Hippocampal formation (tissue), 2 donors: ENCODE measurements at places on chromosomes 12 and 14.

DNA sequence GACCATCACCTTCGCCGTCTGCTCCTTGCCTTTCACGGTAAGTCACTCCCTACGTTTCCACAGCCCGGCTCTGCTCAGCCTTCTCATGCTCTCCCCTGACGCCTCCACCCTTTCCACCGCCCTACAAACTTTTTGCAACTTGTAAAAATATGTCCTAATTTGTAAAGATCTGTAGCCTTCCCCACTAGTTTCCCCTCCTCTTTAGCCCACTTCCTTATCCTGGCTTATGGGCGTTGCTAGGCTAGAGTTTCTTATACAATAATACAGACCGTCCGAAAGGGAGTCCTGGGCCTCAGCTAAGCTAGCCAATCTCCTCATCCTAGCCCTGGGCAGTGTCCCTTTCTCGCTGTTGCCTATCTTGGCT, 1.2 kb downstream of the PTGER2 start:
- no peak for DNase-seq

- no peak for DNase-seq
Observed at GRCh38 chr12:4153343-4153892, 120.1 kb upstream of the CCND2 start.

GRCh38 chr12:115233891-115234543, 550.0 kb upstream of the TBX3 start:
- DNase-seq: no peak

- DNase-seq: no peak
Observed at GRCh38 chr12:43982544-43982943, 146.7 kb downstream of the TMEM117 start.

GRCh38 chr14:50820786-50821509, 10.0 kb downstream of the NIN start:
- no peak for DNase-seq

DNA sequence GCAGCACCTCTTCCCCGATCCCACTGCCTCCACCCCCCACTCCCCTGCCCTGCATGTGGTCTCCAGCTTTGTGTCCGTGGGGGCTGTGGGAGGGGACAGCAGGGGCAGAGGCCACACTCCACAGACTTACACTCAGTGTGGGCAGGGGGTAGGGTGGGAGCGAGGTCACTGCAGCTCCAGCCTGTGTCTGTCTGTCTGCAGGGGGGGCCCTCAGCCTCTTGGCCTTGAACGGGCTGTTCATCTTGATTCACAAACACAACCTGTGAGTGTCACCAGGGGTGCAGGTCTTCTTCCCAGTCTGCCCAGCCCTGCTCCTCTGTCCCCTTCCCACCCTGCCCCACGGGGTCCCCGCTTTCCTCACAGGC, 6.5 kb downstream of the NOC4L start:
- DNase-seq: no peak
